ENCODE measurements at places on chromosomes 1 and 21.

GRCh38 chr1:109025694-109026093 lies 16.2 kb downstream of the WDR47 start:
- no peak for DNase-seq

DNA sequence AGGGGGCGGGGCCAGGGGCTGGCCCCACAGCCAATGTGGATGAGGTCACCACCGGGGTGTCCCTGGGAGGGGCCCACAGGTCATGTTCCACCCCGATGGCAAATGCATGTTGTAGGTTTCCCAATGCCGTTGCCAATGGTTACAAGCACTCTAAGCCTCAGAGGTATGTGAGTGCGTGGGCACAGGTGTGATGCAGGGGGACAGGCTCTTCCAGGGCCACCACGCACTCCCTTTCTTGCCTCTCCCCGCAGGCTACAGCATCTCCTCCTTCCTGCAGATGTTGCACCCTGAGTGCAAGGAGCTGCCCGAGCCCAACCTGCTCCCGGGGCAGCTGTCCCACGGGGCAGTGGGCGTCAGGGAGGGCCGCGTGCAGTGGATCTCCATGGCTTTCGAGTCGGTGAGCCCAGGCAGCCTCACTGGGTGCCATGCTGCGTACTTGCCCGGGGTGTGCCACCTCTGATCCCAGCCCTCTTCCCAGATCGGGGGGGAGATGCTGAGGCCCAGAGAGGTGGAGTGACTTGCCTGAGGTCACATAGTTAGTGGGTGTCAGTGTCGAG lies 52.4 kb downstream of the DISP3 start:
- no peak for DNase-seq

GRCh38 chr1:30697571-30698376 lies 25.6 kb downstream of the MATN1 start:
- no peak for DNase-seq

GRCh38 chr1:10225573-10225972 lies 15.2 kb downstream of the KIF1B start:
- no peak for DNase-seq

GRCh38 chr1:147837964-147838292 lies 64.7 kb upstream of the GJA8 start:
- no peak for DNase-seq

GRCh38 chr1:33036051-33036525 lies 595 bp downstream of the AK2 start:
- no peak for DNase-seq

DNA sequence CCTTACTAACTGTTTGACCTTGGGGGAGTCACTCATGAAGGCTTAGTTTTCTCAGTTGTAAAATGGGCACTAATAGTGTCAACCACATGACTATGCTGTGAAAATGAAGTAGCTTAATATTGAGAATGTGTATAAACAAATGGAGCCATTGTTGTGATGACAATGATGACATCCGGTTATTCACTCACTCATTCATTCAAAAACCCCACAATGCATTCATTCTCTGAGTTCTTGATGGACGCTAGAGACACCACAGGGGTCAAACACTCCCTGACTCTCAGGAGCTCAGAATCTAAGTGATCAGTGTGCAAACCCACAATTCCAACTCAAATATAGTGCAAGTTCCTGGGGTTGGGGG lies 138.9 kb downstream of the FOXD2 start:
- DNase-seq = no peak

- no peak for DNase-seq
Observed at GRCh38 chr1:62299426-62300200, 19.6 kb downstream of the KANK4 start.

Measured in osteocyte (in vitro differentiated cells).